ENCODE measurements at places on chromosomes 12 and 14.

GRCh38 chr12:123973552-123974341 lies 732 bp downstream of the ZNF664 start:
- peak; percentile 29 for DNase-seq

- DNase-seq, result peak; percentile 86
Measured at GRCh38 chr12:45231515-45232145, 15.7 kb downstream of the ANO6 start.

DNA sequence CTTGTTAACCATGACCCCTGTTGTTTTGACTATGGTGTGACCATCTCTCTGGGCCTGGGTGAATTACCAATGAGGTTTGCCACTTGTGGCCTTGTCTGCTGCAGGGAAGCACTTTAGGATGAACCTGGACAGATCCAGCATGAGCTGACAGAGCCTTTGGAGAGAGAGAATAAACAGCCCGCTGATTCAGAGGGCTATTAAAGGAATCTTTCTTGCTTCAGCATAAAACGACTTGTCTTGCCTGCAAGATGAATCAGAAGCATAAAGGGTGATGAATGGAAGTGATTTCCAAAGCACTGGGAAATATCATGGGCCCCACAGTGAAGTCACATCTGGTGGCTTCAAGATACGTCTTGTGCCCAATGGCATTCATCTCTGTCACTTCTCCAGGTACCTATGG lies 69.0 kb upstream of the WSCD2 start:
- DNase-seq, result no peak

DNA sequence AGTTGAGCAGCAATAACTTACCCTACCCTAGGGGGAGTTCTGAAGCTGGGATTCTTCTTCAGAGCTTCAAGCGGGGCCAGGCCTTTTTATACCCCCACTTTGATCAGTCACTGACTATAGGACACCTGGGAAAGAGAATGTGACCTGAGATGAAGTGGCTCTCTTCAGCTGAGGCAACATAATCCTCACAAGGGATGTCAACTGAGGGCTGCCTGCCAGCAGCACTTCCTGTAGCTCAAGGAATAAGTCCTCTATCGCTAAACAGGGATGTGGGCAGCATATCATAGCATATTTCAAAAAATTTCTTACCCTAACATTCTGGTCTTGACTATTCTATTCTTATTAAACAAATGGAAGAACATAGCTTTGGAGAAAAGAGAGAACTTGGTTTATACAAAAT lies 17.4 kb downstream of the LGALS3 start:
- DNase-seq, result no peak

DNA sequence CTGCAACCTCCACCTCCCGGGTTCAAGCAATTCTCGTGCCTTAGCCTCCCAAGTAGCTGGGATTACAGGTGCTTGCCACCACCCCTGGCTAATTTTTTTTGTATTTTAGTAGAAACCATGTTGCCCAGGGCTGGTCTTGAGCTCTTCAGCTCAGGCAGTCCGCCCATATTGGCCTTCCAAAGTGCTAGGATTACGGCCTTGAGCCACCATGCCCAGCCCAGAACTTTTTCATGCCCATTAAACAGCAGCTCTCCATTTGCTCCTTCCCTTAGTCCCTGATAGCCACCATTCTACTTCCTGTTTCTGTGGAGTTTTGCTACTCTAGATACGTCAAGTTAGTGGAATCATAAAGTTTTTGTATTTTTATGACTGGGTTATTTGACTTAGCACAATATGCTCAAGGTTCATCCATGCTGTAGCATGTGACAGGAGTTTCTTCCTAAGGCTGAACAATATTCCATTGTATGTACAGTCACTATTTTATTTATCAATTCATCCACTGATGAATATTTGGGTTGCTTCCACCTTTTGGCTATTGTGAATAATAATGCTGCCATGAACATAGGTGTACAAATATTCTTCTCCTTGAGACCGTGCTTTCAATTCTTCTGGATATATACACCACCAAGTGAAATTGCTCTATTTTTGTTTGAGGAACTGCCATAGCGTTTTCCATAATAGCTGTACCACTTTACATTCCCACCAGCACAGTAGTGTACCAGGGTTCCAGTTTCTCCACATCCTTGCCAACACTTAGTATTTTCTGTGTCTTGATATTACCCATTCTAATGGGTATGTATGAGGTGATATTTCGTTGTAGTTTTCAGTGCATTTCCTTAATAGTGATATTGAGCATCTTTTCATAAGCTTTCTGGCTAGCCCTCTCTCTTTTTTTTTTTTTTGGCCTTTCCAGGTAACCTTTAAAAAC lies 15.0 kb downstream of the ATF1 start:
- no peak for DNase-seq

GRCh38 chr12:59087077-59087673 lies 166.9 kb upstream of the LRIG3 start:
- DNase-seq, result peak; percentile 32

DNA sequence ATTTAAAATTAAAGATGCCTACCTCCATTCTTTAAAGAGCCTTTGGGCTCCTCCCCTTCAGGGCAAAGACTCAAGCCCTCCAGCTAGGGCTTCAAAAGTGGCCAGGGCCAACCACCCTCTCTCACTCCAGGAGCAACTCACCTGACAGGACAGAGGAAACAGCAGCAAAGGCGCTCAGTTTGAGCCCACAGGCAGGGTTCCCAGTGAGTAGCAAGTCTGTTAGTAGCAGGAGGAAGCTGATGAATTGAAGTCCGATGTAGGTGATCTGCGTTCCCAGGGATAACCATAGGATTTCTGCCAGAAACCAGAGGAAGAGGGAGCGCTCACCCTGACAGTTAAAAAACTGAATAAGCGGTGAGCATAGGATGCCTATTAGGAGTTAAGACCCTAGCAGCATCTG lies 15.7 kb downstream of the GSG1 start:
- no peak for DNase-seq

DNA sequence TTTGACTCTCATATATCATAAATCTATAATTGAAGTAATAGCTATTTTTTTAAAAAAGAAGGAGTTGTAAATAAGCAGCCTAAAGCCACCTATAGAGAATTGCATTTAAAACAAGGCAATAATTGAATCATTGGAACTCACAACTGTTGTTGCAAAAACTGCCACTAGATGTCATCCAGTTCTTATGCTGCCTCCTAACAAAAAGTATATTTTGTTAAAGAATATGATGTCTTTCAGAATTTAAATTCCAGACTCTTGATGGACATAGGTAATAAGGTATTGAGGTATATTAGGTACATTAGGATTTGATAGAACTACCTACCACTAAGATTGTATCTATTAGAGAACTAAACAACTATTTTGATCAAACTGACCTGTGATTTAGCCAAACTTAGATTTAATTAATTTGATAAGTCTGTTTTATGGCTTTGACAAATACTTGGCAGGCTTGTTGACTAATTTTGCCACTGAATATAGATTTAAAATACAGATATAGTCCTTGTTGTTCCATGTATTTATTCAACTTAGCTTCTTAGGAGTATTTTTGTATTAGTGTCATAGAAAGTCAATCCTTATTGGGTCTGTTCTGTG lies 401.4 kb downstream of the RPL10L start:
- peak; percentile 17 for DNase-seq

DNA sequence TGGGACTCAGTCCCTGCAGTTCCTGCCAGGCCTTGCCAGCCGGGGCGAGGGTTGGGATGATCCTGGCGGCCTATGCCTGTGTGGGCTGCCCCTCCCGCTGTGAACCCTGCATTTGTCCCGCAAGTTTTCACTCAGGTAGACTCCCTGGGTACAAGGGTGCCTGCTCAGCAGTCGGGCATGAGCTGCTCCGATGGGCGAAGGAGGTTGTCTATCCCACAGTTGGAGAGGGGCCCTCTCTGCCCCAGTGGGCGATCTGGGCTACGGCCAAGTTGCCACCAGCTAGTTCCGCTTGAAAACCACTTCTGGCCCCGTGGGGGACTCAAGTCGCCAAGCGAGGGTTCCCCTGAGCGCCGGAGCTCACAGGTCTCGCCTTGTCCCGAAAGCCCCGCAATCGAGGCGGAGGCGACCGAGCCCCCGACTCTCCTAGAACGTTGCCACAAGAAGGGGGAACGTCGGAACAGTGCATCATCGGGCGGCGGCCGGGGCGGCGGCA lies 365 bp upstream of the TPI1 start:
- DNase-seq, result no peak

- no peak for DNase-seq
Measured at GRCh38 chr12:97335115-97335514, 127.5 kb upstream of the RMST start.

DNA sequence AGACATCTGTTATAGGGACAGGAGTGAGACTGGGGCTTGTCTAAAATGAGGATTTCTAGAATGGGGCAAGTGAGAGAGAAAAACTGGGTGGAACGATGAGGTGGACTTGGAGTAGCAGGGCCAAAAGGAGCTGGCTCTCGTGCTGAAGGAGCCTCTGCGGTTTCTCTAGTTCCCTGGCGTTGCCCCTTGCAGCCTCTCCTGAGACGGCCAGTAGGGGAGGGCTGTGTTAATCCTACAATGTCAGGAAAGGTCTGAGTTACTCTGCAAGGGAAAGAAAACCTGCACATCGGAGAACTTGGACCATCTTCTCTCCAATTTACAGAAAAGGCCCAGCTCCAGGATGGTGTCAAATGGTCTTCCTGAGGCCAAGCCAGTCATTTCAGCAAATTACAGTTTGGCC lies 963.8 kb upstream of the FLRT2 start:
- no peak for DNase-seq

- DNase-seq, result peak; percentile 4
Measured at GRCh38 chr14:35158951-35159653, 36.8 kb downstream of the PRORP start.

GRCh38 chr12:99920353-99920960 lies 64.3 kb downstream of the ANKS1B start:
- DNase-seq, result peak; percentile 1

DNA sequence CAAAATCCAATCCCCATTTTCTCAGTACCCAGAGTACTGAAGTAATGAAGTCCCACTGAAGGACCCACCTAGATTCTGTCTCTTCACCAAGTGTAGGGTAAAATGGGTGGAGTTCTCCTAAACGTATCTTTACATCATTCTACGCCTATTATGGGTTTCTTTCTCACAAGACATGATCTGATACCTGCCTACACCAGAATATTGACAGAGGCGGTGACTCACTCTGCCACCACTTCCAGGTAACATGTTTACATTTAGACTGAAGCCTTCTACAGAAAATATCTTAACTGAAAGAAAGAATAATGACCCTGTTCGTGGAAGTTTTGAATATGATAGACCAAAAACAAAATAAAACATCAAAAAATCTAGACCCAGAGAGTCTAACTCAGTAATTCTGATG lies 89.8 kb downstream of the BTG1 start:
- no peak for DNase-seq

- peak; percentile 17 for DNase-seq
Measured at GRCh38 chr12:131755305-131756113, 44.6 kb downstream of the SFSWAP start.

DNA sequence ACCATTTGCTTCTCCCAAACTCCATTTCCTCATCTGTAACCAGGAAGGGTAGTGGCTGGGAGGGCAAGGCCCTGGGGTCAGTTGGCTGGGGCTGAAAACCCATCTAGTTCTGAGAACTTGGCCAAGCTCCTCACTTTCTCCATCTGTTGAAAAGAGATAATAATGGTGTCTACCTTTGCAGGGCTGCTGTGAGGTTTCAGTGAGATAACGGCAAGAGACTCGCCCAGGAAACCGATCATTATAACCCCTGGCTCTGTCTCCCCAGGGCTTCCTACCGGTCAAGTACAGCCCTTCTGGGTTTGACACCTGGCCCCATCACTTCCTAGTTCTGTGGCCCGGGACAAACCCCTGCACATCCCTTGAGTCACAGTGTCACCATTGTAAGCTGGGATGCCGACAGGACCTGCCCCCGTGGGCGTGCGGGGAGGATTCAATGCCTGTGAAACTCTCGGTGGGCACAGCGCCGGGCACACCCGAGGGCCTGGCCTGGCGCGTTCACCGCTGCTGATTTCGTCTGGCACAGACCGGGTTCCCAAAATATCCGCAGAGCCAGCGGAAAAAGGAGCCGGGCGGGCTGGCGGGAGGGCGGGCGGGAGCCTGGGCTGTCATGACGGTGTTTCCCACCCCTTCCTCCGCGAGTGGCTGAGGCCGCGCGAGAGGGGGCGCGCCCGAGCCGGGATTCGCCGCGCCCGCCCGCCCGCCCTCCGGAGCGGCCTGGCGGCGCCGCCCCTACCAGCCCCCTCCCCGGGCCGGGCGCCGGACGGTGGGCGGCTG lies 4.4 kb downstream of the KMT5A start:
- DNase-seq, result peak; percentile 77

DNA sequence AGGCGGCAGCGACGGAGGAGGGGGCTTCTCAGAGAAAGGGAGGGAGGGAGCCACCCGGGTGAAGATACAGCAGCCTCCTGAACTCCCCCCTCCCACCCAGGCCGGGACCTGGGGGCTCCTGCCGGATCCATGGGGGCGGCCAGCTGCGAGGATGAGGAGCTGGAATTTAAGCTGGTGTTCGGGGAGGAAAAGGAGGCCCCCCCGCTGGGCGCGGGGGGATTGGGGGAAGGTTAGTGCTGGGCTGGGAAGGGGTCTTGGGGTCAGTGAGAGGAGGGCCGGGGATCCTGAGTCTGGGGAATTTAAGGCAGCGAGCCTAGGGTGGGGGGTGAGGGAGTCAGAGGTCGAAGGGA lies 203 bp downstream of the NFATC4 start:
- DNase-seq, result no peak

DNA sequence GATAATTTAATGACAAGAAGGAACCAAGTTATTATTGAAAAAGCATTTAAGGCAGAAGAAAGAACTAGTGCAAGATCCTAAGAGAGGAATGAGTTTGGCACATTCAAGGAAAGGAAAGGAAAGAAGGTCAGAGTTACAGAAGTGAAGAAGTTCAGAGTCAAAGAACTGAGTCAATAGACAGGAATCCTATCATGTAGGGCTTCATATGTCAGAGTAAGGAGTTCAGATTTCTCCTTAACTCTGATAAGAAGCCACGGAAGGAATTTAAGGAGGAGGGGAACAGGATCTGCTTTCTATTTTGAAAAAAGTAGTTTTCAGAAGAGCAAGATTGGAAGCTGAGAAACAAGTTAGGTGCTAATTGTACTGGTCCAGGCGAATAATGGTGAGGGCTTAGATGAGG lies 223.1 kb upstream of the FOXN3 start:
- peak; percentile 62 for DNase-seq

- peak; percentile 58 for DNase-seq
Measured at GRCh38 chr14:92600318-92601053, 86.9 kb downstream of the RIN3 start.

Measured in fibroblast of skin of back (primary cell).